ENCODE measurements at places on chromosomes 3 and 15.
A peak's percentile ranks its signal among the peaks of the same experiment; 100 is the strongest.

GRCh38 chr3:9897408-9898372, 5.0 kb upstream of the IL17RE start:
- DNase-seq, result peak; percentile 65

GRCh38 chr3:150396491-150396890, 11.6 kb upstream of the TSC22D2 start:
- DNase-seq, result no peak

- no peak for DNase-seq
Measured at GRCh38 chr3:112115161-112115739, 17.8 kb downstream of the GCSAM start.

GRCh38 chr3:194089357-194090177, 46.4 kb upstream of the HES1 start:
- DNase-seq, result peak; percentile 97

- DNase-seq, result no peak
Measured at GRCh38 chr15:40852529-40852928, 8.7 kb downstream of the SPINT1 start.

- DNase-seq, result no peak
Measured at GRCh38 chr3:71874618-71875017, 89.7 kb upstream of the PROK2 start.

DNA sequence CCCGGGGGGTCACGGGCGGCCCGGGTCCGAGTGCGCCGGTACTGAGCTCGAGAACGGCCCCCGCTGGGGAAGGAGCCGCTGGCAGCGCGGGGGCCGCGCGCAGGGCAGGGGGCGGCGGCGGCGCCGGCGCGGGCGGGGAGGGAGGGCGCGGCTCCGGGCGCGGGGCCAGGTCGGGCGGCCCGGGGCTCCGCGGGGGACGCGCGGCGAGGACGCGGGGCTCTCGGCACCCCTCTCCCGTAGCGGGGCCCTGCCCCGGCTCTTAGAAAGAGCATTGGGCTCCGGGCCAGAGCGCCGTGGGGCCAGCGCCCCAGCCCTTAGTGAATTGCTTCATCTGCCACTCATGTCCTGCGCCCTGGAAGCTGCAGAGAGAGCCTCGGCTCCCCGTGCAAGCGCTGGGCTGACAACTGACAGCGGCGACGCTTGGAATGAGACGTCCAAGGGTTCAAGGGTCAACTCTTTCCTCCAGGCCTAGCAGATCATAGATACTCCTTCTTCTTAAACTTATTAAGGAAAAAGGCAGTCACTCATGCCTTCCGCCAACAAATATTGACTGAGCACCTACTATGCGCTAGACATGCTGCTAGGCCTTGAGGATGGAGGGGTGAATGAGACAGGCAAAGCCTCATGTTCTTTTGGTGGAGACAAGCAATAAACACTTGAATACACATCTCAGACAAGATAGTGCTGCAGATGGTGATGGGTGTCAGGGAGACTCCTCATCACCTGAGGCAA, 140.8 kb downstream of the SMAD6 start:
- peak; percentile 56 for DNase-seq

DNA sequence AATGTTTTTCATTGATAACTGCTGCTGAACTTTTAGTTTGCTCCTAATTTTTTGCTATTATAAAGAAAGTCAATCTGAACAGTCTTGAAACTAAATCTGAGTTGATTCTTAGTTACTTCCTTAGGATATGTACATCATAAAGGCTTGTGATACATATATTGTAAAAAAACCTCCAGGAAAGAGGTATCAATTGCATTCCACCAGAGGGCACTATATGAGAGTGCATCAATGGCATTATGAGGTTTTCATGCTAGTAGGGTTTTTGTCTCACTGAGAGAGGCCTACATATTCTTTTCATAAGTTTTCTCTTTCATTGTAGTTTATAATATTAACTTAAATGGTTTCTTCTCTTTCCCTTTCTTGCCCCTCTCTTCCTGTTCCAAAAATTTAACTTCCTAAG, 46.9 kb downstream of the PIK3R4 start:
- DNase-seq, result peak; percentile 57

DNA sequence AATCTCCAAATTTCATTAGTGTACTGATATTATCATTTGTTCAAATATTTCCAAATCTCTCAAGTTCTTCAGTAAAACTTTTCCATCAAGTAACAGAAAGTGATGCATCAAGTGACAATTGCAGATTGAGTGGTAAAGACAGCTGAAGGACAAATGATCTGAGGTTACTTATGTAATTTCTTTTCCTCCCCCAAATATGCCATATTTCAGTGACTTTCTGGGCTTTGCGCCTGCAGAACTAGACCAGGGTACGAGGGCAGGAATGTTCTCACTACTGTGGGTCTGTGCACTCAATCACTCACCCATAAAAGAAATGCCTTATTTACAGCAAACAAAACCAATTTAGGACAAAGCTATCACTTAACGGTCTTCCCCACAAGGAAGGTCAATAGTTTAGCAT, 4.7 kb downstream of the SUCLG2 start:
- no peak for DNase-seq

DNA sequence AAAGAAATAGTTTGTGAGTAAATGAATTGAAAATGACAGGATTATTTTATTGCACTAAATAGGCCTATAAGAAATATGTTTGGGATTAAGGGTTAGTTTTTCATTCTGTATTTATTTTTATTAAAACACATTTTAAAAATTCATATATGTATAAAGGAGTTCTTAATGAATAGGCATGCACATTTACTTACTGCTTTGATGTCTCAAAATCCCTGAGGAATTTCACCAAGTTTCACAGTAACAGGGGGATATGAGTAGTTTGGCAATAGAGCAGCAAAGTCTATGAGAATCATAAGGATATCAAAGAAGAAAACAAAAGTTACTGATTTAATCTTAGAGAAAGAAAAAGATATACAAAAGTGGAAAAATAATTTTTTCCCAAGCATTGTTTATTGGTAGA, 411.7 kb downstream of the NAALADL2 start:
- DNase-seq, result no peak

GRCh38 chr15:76330080-76330680, 6.4 kb upstream of the ISL2 start:
- DNase-seq, result peak; percentile 27

DNA sequence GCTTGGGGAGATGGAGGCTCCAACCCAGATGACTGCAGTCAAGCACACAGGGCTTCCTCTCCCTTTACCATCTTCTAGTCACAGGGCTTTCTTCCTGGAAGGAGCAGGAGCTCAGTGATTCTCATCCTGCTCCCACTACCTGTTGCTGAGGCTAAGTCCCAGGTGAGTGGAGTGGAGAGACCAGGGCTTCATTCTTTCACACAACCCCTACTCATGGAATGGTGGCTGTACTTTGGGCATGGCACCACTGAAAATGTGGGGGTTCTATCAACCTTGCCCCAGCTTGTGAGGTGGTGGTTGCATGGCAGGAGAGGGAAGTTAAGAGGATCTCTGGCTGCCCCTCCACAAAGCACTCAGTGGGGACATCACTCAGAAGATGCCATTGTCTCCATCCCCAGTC, 36.8 kb upstream of the RAD18 start:
- no peak for DNase-seq

DNA sequence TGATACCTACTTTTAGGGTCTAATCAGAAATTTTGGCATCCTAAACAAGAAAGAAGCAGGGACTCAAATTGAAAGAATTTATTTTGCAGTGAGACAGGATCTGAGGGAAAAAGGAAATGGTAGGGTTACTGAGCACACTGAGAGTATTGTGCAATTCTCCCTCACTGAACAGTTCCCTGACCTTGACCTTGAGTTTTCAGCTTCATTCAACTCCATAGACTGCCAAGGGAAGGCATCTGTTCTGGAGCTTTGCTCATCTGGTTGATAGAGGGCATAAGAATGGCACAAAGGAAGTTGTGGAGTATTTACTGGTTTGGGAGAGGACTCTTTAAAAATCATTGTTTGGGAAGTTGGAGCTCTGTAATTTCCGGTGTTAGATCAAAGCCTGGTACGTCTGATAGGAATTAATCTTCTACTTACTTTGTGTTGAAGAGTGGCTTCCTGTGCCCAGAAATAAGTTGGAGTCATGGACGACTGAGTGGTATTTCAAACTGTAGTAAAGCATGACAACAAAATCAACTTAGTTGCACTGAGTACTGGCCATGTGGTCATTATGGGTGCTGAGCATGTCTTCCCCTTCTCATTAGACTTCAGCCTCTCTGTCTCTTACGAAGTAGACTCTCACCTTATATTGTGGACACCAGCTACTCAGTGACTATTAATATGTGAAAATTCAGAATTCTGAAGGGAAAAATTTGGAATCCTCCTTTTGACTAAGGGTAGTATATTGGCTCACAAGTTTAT, 40.8 kb downstream of the CLDN1 start:
- DNase-seq, result no peak

- DNase-seq, result peak; percentile 8
Measured at GRCh38 chr3:14532691-14533456, 7.3 kb downstream of the GRIP2 start.

DNA sequence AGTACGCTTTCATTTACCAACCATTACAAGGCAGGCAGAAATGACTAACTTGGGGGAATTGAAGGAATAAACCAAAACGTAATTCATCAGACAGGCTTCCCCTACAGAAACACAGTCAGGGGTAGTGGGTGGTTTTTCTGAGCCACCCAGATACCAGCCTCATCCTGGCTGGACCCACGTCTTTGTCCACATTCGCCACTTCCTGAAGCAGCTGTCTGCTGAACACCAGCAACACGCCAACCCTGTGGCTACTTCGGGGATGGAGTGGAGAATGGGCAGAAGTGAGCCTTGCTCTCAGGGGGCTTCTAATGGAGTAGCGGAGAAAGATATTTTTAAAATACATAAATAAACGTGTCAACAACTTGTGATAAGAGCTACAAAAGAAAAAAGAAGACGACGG, 40.1 kb downstream of the SYNM start:
- no peak for DNase-seq

GRCh38 chr15:33639978-33640377, 328.3 kb upstream of the CHRM5 start:
- DNase-seq, result no peak

GRCh38 chr15:36110659-36110993, 468.8 kb upstream of the CDIN1 start:
- DNase-seq, result no peak

GRCh38 chr3:26915208-26915607, 292.6 kb downstream of the LRRC3B start:
- no peak for DNase-seq

DNA sequence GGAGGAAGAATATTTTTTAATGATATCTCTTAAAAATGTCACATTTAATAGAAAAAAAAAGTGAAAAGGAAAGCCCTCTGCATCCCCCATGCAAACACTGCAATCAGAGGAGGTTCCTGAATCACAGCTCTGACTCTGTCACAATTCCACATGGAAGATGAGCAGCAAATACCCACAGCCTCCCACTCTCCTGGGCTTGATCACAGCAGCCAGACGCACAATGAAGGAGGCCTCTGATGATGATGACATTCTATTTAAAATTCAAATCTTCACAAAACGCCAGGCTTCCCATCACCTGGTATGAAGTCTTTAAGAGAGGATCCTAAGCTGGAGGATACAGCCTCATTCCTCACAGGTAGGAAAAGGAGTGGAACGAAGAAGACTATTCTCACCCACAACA, 9.1 kb upstream of the DIS3L start:
- no peak for DNase-seq

DNA sequence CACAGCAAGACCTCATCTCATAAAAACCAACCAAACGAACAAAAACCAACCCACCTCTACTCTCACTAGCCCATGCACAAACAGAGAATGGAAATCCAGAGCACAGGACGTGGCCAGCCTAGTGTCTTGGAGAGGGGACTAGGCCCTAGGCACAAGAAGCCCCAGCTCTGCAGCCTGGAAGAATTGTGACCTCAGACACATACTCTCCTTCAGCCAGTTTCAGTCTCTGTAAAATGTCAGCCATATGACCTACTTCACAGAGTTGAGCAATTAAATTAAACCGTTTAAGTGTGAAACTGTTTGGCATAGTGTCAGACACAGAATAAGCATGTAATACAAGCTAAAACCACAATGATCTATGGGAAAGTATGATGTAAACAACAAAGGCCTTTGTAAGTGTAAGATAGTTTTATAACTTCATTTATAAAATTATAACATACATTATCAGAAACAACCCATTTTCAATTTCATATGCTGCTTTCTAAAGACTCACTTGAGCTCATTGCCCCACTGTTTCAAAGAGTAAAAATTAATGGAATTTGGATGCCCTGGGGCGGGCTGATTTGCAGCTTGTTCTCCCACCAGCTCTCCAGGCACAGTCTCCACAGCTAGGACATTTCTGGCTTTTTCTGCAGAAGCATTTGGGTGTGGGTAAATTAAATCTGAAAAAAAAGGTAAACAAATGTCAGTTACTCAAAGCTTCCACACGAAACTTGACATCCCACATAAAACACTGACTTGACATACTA, 32.9 kb downstream of the TBC1D2B start:
- no peak for DNase-seq

- no peak for DNase-seq
Measured at GRCh38 chr3:123281929-123282328, 80.2 kb downstream of the SEC22A start.

DNA sequence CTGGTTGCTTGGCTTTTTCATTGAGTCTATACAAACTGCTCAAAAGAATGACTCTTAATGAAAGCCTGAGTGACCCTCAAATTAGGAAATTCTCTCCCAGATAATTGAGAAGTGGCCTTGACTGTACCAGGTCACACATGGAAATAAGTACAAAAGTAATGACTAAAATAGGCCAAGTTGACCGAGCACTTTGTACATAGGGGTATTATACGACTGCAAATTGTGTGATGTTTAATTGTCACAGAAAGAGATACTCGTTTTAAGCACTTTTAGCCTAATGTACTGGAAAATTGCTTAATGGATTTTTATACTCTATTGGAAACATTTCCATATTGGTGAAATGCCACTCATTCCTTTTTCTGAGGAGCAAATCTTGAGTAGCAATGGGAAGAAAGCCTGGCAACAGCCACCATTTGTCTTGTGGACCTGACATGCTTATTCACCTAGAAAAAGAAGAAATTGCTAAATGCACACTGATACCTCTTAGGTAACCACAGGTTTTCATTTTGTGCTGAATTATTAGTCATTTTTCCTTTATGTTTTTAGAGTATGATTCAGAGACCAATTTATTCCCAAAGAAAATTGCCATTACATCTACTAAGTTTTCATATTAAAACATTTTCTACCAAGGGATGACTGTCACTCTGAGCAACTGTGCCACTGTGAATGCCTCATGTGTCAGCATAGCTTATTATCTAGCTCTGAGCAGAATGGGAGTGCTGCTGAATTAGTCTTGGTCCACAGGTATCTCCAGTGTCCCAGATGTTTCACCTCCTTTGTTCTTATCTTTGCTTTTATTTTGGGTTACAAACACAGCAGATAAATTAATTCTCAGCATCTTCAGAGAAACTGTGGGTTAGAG, 8.9 kb upstream of the PXK start:
- DNase-seq, result no peak

Data from RKO (cell line).